RPMI7951 (cell line): ENCODE measurements at places on chromosomes 2 and 18.
A peak's percentile ranks its signal among the peaks of the same experiment; 100 is the strongest.

DNA sequence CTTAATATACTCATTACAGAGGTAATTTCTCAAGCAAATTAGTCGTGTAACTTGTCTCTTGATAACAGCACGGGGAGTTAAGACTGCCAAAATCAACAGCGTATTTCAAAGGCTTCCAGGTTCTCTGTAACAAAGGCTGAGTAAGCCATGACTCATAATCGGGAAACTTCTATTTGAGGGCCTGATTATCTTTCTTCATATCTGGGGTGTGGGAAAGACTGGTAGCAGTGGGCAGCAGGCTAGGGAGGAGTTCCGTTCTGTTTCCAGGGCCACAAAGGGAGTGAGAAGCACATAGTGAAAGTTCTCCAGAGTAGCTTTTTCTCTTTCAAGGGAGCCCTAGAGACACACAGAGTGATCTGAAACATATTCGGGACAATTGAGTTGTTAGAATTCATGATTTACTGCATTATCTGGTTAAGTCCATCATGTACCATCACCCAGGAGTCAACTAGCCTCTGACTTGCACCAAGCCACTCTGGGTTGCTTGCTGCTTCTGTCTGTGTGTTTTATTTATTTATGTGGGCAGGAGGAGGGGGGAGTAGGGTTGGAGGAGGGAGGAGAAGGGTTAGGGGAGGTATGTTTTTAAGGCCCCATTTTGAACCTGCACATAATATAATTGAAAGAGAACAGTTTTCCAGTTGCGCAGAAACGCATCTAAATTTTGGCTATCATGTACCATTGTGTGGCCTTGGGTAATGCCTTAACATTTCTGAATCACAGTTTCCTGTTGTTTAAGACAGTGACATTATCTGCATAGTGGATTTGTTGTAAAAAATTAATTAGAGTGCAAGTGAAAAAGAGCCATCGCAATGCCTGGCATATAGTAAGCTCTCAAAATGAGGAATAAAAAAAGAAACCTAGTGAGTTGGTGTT, 80.5 kb upstream of the ITPRID2 start:
- peak; percentile 99 for DNase-seq

DNA sequence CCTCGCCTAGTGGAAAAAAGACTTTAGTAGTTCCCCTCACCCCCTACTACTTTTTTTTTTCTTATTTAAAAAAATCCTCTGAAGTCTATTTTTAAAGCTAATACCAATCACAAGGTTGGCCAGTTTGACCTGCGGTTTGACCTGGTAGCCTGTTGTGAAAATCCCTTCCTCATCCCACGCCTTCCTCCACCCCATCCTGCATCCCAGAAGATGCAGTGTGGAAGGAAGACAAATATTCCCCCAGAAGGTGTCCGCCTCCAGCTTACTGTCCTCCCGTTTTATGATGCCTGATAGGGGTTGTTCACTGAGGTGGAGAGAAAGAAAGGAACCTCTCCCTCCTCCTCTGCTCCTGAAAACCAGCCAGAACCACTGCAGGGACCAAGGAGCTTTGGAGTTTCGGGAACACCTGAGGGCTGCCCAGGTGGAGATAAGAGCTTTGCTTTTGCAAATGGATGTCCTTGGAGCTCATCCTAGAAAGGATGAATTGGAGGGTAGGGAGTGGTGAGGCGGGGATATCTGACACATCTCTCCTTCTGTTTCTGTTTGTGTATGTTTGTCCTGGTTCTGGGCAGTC, 909 bp downstream of the ATP6V1C2 start:
- no peak for DNase-seq

- peak; percentile 97 for DNase-seq
These were observed 304.0 kb downstream of the LPIN1 start for GRCh38 chr2:12050396-12050795.

- DNase-seq, result peak; percentile 99
These were observed 167.1 kb downstream of the ZFP36L2 start for GRCh38 chr2:43059183-43059897.

- DNase-seq, result peak; percentile 48
These were observed 5.3 kb upstream of the FLACC1 start for GRCh38 chr2:201362396-201362795.

GRCh38 chr2:196066291-196067087, 2.1 kb downstream of the DNAH7 start:
- peak; percentile 55 for DNase-seq

DNA sequence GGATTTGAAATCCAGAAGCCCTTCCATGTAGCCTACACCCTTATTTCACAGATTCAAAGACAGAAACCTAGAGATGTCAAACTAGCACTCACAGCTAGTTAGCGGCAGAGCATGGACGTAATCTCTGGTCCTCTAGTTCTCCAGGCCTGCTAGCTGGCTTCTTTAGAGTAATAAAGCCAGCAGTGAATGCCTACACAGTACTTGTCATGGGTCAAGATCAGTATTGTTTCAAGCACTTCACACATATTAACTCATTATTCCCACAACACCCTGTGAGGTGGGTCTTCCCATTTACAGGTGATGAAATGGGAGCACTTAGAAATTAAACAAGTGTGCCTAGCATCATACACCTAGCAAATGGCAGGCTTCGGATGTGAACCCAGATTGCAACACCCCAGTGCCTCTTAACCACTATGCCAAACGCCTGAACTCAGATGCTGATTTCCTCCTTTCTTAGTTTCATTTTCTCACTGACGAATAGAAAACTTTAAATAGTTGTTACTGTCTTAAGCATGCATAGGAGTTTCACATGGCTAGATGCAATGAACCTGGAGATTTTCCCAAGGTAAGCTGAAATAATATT, 14.5 kb upstream of the ZBTB14 start:
- DNase-seq, result no peak

DNA sequence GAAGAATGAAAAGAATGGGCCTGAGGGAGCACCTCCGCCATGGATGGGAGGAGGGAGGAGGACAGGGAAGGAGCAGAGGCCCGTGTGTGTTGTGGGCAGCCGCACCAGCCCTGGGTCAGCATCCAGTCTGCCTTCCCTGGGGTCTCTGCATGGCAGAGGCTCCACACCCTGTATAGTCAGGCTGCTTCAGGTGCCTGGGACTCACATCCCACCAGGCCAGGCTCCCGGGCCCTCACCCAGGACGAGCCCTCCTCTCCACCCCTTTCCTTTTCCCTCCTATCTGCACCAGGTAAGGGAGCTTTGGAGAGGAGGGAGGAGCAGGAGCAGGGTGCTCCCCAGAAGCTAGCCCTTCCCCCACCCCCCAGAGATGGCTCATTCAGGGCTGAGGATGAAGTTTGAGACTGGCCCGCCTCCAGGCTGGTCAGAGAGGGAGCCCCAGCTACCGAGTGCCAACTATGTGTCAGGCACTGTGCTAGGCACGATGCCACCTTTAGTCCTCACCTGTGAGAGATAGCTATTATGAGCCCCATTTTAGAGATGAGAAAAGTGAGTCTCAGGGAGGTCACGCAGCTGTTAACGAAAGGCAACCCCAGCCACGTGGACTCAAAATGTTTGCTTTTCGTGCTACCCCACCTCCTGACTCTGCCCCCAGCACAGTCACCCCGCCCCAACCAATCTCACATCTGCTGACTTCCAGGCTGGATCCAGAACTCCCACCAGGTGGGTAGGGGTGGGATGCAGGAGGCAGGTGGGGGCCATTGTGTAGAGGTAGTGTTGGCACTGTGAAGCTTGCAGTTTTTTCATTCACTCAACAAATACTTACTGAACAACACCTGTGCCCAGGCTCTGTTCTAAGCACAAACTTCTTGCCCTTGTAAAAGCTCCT, 242.1 kb downstream of the DYSF start:
- no peak for DNase-seq

DNA sequence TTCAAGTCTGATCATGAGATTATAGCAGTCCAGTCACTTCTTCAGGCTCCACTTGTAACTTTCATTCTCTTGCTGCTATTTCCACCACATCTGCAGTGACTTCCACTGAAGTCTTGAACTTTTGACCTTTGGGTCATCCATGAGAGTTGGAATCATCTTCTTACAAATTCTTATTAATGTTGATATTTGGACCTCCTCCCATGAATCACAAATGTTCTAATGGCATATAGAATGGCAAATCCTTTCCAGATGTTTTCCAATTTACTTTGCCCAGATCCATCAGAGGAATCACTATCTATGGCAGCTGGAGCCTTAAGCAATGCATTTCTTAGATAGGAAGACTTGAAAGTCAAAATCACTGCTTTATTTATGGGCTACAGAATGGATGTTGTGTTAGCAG, 159.4 kb downstream of the LTBP1 start:
- DNase-seq, result peak; percentile 35

DNA sequence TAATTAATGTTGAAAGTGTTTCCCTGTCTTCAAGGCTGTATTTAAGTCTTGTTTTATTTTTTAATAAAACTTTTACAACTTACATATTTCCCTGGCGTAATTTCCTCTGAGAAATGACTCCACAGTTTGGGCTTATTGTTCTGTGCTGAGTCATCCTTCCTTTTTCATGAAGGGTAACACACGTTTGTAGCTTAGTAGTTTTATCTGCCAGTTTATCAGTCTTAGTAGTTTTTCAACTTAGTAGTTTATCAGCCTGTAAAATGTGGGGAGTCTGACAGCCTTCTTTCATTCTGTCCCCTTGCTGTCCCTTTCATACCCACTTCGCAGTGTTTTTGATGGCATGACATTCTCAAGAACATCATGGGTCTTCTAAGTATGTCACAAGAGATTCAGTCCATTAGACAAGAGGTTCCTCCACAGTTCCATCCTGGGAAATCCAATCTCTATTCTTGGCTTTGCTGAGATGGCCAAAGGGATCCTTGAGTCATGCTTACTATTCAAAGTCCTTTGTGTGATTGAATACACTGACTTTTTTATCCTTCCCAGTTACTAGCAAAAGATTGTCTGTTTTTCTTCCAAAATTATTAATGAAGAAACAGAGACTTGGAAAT, 60.0 kb upstream of the SGPP2 start:
- peak; percentile 73 for DNase-seq

DNA sequence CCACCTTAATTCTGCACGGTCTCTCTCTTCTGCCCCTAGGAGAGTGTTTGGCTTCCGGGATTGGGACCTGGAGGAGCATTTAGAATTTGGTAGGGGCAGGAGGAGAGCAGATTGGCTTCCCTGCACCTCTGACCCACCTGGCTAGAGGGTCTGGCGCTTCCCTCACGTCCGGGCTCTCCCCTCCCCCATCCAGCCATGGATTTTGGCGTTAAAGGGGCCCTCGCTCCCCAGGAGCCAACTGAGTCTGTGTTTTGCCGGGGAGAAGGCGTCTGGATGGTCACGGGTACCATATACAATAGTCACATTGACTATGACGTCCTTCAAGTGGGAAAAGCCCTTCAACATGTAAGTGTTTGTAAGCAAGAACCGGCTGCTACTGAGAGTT, 6.6 kb downstream of the HOXD3 start:
- no peak for DNase-seq

DNA sequence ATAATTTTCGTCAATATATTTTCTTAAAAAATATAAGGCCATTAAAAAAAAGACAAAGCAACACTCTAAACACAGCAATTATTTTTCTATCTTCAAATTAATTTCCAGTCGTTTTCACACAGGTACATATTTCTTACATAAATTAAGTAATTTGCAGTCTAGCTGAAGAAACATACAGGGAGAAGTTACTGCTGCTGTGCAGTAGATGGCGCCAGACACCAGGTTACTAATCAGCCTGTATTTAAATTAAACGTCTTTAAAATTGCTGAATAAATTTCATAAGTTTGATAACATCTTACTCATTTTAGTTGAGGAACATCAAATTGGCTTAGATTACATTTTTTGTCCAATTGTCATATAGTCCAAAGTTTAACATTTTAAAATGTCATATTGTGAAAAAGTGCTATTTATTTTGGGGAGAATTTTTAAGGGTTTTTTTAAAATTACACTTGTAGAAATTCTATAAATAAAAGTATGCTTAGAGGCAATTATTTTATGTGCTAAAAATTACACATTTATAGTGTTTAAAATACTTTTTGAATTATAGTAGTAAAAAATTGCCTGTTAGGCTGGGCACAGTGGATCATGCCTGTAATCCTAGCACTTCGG, 88.4 kb downstream of the PMAIP1 start:
- peak; percentile 37 for DNase-seq

- DNase-seq, result no peak
These were observed 9.5 kb downstream of the NFATC1 start for GRCh38 chr18:79405019-79405780.

DNA sequence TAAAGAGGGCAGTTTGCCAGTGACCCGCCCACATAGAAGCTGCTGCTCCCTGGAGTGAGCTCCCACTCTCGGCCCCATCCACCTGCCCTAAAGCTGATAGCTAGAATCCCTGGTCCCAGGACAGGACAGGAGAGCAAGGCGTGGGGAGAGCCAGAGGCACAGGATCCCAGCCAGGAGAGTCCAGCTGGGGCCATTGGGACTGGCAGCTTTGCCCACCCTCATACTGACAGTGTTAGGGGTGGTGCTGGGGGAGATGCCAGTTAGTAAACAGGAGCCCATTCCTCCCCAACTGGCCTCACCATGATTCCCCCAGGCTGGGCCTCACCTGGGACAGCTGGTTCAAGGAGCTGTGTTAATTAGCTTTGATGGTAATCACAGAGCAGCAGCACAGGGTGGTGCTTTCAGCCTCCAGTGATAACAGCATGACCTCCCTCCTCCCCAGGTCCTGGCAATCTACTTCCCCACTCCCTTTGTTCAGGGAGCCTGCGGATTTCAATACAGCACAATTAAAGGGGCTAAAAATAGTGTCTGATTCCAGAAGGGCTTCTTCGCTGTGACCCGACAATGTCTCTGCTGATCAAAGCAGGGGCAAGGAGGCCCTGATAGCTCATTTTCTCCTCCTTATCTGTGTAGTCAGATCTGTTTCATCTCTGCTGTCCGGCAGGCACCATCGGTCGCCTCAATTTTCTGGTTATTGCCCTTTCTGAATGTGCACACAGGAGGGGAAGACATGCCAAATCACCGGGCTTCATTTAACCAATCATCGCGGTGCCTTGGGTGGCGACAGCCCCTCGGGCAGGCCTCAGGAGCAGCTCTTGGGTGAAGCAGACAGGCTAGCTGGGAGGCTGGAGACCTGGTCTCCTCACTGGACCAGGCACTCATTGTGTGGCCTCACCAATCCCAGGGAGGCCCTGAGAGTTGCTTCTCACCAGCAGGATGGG, 119.9 kb upstream of the TEX51 start:
- DNase-seq, result no peak

GRCh38 chr18:36350839-36351469, 53.4 kb downstream of the FHOD3 start:
- DNase-seq, result no peak

DNA sequence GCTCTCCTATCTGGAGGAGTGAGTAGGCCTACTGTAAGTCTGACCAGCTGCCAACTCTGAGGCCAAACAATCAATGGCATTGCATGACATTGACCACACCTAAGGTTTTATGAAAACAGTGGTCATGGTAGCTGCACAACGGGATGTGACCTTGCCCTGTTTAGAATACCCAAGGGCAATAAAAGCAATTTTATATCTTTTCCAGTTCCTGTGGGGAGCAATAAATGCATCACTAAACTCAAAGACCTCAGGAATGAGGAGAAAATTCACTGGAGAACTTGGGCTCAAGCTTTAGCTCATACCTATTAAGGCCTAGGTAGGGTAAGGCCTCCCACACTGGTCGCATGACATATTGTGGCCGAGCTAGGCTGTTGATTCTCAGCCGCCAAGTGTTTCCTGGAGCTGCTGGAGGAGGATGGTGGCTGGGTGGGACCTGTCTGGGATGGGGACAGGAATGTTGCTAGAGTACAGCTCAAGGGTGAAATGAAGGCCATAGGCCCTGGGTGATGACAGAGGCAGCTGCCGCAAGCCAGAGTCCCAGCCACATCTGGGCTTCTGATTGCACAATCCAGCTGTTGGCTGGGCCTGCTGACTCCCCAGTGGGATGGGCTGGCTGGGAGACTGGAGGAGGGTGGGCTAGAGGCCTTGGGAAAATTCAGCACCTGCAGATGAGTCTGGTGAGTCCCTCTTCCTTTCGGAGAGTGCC, 313.7 kb downstream of the CYP26B1 start:
- peak; percentile 98 for DNase-seq

GRCh38 chr2:85248773-85249509, 78.8 kb downstream of the TGOLN2 start:
- DNase-seq, result peak; percentile 93
